ENCODE measurements at places on chromosomes 11 and 22. TPM values are rescaled to one million over a fixed set of nuclear protein-coding genes. Genes with fewer than 3 reads are reported as not detected.

Gene CHRM4
- total RNA-seq = not detected

Gene IFTAP
- total RNA-seq = 18.2 TPM

GRCh38 chr11:44066732-44067141 lies 667 bp downstream of the ACCS start:
- H3K27me3 ChIP-seq = peaks cover 11% of the 10 kb centered on the region
- H3K27ac ChIP-seq = peak overlapping the region; percentile 94
- H3K4me3 ChIP-seq = peak overlapping the region; percentile 92
- peak; percentile 72 for DNase-seq

DNA sequence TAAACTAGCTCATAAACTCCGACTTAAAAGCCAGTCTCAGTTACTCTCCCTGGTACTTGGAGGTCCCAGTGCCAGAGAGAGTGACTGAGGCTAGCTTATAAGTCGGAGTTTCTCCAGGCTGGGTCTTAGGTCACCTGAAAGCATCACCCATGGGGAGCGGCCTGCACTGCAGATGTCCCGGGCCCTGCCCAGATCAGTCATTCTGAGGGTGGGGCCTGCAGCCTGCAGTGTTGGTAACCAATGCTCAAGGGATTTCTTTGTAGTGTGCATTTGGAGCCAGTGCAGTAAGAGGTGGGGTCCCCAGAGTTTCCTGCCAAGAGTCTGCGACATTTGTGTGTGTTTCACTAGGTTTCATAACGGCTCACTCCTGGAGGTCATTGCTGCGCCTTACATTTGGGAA lies 14.8 kb downstream of the TAB1 start:
- no peak overlapping the region for H3K4me3 ChIP-seq
- DNase-seq = no peak
- H3K4me1 ChIP-seq = peaks cover 6% of the 10 kb centered on the region
- peaks cover 6% of the 10 kb centered on the region for H3K36me3 ChIP-seq
- H3K27me3 ChIP-seq = no peaks in the 10 kb centered on the region
- H3K27ac ChIP-seq = no peak overlapping the region

GRCh38 chr11:79244241-79244772 lies 196.5 kb downstream of the TENM4 start:
- peak; percentile 96 for DNase-seq
- H3K36me3 ChIP-seq = peaks cover 5% of the 10 kb centered on the region
- no peaks in the 10 kb centered on the region for H3K27me3 ChIP-seq

DNA sequence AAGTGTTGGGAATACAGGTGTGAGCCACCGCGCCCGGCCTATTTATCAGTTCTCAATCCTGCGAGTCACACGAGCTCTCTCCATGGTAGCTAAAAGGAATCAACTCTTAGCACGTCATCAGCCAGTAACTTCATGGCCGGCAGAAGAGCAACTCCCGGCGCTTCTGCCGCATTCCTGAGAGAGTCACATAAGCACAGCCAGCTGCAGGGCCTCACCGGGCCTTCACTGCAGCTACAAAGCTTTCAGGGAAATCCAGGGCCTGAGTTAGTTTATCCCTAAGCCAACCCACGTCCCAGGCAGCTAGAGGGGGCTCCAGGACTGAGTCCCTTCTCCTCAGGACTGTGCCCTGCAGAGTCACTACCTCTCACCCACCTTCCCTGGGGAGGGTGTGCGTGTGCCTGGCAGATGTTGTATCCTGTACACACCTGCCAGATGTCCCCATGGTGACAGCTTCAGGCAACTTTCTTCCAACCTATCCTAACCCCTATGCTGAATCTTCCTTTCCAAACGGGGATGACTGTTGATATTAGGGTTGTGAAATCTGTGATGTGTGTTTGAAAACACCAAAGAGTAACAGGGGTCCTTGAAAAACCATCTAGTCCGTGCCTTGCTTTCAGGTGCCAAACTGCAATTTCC lies 45.9 kb upstream of the ARFGAP3 start:
- no peaks in the 10 kb centered on the region for H3K36me3 ChIP-seq
- DNase-seq = no peak
- no peaks in the 10 kb centered on the region for H3K4me1 ChIP-seq

DNA sequence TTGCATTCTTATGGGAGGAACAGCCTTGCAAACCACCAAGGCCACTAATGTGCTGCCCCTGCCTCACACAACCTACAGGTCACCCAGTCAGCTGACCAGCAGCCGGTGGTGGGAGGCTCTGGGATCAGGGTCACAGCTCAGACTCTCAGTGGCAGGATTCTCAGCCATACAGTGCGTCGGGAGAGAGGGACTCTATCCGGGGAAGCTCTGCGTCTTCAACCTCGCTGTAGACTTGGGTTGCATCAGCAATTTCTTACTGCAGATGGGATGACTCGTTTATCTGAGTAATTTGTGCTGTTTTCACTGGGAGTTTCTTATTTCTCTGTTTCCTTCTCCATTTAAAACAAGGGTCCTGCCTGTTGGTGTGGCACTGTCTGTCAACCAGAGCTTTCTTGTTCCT lies 257.7 kb downstream of the TBC1D22A start:
- H3K36me3 ChIP-seq = no peaks in the 10 kb centered on the region
- H3K27me3 ChIP-seq = no peaks in the 10 kb centered on the region
- no peak overlapping the region for H3K4me3 ChIP-seq
- H3K27ac ChIP-seq = no peak overlapping the region

DNA sequence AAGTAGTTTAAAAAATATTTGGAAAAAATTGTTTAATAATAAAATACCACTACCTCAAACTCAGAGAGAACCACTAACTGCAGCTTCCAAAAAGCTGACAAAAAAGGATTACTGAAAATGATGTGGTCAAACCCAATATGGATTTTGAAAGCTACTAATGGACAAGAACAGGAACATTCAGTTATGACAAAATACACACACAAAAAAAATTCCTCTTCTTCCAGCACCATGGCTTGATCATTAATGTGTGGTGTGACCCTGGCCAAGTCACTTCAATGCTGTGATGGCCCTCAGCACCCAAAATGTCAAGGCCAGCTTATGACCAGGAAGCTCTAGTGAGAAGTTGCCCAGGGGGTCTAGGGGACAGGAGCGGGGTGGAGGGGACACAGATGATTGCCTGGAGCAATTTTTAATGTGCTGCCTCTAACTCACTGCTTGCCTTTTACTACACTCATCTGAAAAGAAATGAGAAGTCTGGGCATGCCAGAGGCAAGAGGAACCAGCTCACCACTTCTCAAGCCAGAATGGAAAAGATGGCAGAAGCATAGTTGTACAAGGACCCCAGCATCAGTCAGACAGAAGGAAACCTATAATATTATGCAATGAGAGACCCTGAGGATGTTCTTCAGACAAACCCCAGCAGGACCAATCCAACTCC lies 2.2 kb downstream of the SMCO4 start:
- peaks cover 3% of the 10 kb centered on the region for H3K27me3 ChIP-seq
- H3K4me1 ChIP-seq = peaks cover 22% of the 10 kb centered on the region
- no peak overlapping the region for H3K27ac ChIP-seq
- no peak for DNase-seq
- H3K4me3 ChIP-seq = no peak overlapping the region
- no peaks in the 10 kb centered on the region for H3K36me3 ChIP-seq

DNA sequence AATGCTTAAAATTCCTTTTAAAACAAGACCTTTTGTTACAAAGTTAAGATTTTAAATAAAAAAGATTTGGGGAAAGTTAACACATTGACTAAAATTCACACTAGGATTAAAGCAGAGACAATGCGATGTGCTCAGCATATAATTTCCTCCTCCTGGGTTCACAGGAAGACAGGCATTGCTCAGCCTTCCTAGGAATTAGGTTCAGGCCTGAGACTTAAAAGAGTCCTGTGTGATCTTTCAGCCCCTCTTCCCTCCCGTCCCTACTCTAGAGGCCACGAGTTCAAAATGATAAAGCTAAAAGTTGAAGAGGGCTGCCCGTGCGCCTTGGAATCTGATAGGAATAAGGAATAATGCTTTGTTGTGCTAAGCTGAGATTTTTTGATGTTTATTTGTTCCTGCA lies 218.6 kb downstream of the KIRREL3 start:
- H3K4me1 ChIP-seq = peaks cover 8% of the 10 kb centered on the region
- H3K27me3 ChIP-seq = no peaks in the 10 kb centered on the region
- no peak overlapping the region for H3K27ac ChIP-seq
- no peak for DNase-seq

DNA sequence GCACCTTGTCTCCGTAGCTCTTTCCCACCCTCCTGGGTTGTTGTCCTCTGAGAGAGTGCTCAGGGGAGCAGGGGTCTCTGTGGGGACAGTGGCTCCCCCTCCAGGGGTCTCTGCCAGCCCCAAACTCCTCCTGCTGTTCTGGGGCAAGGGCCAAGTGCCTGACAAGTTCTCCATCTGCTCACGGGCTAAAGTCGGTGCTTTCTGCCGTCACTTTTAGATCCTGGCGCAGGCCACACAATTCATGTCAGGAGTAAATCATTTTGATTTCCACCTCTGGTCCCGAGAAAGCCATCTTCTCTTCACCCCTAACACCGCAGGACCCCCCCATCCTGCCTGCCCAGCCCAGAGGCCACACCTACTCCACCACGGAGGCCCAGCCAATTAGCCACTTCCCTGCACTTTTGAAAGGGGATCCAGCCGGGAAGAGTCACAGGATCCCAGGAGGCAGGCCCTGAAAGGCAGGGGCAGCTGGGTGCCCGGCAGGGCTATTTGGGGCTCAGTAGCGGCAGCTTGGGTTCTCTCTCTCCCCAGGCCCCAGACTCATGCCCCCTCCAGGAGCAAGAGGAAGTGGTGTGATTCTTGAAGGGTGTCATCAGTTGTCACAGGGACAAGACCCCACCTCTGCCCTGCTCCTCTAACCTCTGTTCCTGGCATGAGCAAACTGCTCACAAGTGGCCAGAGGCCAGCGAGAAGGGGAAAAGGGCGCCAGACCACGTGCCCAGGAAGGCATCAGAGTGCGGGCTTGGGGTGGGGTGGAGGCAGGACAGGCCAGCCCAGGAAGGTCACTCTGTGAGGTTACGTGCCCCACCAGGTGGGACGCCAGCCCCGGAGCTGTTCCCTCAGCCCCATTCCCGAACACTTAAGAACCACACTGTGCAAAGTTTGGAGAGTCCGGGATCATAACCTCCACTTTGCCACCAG lies 1.3 kb downstream of the MACROD1 start:
- no peaks in the 10 kb centered on the region for H3K36me3 ChIP-seq
- DNase-seq = no peak
- H3K4me1 ChIP-seq = peaks cover 12% of the 10 kb centered on the region
- no peaks in the 10 kb centered on the region for H3K27me3 ChIP-seq
- H3K27ac ChIP-seq = no peak overlapping the region

DNA sequence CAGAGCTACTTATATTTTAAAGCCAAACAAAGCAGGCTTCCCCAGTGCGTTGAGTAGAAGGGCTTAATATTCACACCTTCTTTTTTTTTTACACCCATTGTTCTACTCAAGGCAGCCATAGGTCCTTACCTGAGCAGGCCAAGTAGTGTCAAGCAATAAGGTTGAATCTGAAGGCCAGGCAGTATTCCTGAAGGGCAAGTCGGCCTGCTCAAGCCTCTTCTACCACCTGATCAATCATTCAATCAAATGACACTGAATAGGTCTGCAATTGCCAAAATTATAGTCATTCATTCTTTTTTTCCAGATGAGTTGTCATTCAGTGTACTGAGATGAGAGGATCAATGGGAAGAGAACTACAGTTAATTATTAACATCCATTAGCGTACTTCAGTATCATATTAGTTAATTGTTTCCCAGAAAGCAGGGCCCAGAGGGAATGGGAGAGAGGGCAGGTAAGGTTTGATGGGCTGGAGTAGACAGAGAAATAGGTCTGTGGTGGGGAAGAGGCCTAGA lies 11.9 kb upstream of the PPP2R1B start:
- H3K27me3 ChIP-seq = no peaks in the 10 kb centered on the region
- no peaks in the 10 kb centered on the region for H3K36me3 ChIP-seq
- H3K4me1 ChIP-seq = peaks cover 10% of the 10 kb centered on the region
- DNase-seq = no peak
- H3K4me3 ChIP-seq = no peak overlapping the region
- H3K27ac ChIP-seq = peak overlapping the region; percentile 11

Data from HFFc6 (cell line).